Natural killer cell (primary cell): ENCODE measurements at places on chromosomes 11 and 22. TPM values are rescaled to one million over a fixed set of nuclear protein-coding genes. Genes with fewer than 3 reads are reported as not detected.

The PGA5 gene
- not detected for total RNA-seq

- no peak for DNase-seq
Observed at GRCh38 chr11:129733981-129734380, 81.7 kb upstream of the TMEM45B start.

GRCh38 chr22:44890416-44891292 is 119.2 kb downstream of the PHF21B start:
- no peak for DNase-seq

DNA sequence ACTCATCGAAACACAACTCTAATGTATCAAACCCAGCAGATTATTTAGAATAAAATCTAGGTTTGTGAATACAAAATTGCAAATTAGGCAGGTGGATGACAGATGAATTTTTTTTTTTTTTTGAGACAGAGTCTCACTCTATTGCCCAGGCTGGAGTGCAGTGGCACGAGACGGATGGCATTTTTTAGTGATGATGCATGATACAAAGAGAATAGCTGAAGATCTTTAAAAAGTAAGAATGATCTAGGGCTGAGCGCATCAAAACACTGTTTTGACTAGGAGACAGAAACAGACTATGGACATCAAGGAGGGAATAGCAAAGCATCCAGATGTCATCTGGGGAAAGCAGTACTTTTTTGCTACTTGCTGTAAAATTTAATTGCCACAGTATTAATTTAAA is 63.8 kb downstream of the IMMP1L start:
- DNase-seq = no peak

DNA sequence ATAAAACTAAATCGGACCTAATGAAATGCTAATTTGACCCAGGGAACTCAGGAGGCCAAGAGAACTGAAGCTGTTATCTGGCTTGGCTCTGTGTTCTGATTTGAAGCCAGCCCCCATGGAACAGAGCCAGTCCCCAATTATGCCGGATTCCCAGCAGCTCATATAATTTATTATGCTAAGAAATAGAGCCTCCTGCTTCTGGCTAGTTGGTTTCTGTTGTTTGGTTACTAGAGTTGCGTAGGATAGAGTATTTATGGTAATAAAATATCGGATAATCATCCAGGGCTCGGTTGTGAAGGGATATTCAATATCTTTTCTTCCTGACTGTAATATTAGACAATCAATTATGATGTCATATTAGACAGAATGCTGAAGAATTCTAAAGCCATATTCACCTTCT is 120.4 kb upstream of the TTC12 start:
- no peak for DNase-seq
